ENCODE measurements at places on chromosomes 6 and 20.
A peak's percentile ranks its signal among the peaks of the same experiment; 100 is the strongest.

DNA sequence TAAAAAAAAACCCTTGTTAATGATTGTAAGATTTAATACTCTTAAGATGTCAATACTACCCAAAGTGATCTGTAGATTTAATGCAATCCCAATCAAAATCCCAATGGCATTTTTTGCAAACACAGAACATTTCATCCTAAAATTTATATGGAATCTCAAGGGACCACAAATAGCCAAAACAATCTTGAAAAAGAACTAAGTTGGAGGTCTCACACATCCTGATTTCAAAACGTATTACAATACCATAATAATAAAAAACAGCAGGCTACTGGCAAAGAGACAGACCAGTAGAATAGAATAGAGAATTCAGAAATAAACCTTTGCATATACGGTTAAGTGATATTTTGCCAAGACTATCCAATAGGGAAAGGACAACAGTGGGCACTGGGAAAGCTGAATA lies 331.9 kb upstream of the JARID2 start:
- no peak for DNase-seq

DNA sequence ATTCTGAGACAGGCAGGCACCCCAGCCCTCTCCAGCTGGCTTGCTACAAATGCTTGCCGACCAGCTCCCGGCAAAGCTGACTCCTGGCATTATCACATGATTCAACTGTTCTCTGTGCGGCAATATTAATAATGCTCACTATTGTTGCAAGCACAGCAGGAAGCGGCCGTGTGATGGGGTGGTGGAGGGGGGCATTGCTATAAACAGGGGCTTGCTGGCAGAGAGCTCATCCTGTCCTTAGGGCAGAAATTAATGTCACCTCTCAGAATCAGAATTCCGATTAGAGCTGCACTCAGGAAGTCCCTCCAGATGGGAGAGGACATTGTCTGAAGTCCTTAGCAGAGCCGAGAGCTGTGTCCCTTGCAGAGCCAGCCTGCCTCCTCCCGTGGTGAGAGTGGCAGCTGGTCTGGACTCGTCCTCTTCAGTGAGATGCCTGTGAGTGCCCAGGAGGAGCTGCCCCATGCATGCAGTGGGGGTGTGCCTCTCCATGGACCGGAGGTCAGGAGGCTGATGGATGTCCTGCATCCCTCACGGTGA lies 162.5 kb downstream of the CDH4 start:
- DNase-seq = no peak

GRCh38 chr20:22762576-22763256 lies 178.3 kb upstream of the FOXA2 start:
- DNase-seq = no peak

DNA sequence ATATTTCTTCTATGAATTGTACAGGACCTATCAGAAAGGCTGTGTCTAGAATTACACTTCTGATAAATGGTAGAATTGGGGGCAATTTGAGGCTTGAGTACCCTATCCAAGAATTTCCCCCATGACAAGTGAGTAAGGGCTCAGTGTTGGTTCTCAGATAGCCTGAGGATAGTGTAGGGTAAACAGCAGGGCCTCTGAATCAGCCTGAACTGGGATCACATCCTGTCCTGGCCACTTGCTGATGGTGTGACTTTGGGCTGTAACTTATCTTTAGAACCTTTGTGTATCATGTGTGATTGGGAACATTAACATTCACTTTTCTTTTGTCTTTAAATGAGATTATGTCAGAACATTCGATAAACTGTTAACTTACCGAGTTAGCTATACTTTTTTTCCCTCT lies 151.0 kb downstream of the CLIC5 start:
- DNase-seq = no peak

GRCh38 chr20:24501764-24502556 lies 32.5 kb downstream of the SYNDIG1 start:
- DNase-seq = peak; percentile 76

DNA sequence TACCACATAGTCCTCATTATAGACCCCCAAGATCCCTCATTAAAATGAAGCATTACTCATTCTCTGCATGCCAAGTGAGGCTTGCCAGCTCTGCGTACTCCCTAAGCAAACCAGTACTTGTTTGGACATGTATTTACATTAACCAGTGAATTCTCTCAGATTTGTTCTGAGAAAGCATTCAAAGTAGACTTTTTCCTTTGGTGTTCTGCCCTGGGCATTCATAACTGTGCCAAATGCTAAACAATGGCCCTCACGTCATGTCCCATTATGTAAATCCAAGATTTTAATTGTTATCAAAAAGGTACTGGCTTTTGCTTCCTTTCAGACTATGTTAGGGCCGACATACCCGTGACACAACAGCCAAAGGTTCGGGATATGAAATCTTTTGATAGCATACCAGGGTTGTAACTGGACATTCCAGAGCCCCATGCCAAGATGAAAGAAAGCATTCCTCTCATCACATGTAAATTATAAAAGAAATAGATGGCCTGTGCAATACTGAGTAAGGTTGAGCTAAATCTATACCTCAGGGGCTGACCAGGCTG lies 164.2 kb downstream of the ADAT2 start:
- no peak for DNase-seq

GRCh38 chr6:136282906-136283305 lies 6.7 kb downstream of the BCLAF1 start:
- no peak for DNase-seq

DNA sequence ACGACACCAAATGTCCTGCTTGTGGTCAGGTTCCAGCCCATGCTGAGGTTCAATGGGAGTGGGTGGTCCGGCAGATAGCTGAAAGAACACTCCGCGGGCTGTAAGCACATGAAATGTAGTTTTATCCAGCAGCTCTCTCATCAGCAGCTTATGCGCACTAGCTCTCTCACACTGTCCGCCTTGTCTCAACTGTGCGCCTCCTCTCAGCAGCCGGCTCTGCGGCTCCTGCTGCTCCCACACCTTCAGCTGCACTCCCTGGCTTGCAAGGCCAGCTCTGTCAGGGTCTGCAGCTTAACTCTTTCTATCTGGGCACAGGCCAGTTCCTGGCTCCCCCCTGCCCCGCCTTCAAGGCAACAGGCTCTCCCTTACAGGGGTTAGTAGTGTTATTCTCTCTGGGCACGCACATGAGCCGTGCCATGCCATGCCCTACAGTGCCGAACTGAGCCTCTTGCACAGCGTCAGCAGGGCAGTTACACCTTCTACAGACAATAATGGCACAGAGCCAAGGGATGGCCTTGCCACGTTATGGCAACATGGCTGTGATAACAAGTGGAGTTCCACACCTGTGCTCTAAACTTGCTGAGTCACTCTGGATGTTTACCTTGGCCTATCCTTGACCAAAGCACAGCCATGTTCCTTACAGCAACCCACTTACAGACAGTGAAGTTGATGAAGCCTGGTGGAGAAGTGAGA lies 84.0 kb upstream of the LRFN2 start:
- no peak for DNase-seq

DNA sequence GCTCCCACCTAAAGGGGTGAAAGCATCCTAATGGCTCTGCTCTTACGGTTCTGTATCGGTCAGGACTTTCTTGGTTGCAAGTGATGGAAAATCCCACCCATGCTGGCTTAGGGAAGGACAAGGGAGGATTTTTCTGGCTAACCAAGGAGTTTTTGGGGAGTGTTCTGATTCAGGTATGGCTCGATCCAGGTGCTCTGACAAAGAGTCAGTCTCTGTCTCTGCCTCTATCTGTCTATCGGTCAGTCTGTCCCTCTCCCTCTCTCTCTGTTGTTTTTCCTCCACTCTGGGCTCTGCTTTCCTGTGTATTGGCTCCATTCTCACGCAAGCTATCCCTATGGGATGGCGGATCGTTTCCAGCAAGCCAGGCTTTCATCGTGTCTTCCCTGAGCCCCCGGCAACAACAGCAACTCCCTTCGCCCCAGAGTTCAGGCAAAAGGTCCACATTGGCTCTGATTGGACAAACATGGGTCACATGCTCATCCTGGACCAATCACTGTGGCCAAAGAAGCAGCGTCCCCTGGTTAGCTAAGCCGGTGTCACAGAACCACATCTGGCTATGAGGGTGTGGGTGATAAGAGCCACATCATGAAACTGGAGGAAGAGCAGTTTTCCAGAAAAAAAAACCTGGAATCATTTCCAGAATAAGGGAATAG lies 160.3 kb downstream of the BMP7 start:
- DNase-seq = no peak

DNA sequence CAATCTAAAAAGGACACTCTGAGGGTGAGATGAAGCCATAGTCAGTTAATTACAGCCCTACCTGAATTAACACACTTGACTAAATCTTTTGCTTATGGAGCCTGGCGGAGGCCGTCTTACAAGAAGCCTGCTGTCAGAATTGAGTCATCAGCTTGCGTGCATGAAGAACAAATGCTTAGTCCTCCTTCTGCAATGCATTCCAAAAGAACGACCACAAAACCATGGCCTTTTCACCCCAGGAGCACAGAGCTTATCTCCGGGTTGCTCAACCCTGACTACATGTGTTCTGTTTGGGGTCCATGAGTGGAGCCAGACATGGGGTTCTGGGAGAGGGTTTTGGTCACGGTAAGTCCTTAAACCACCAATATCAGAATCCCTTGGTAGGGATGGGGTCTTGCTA lies 318.1 kb downstream of the CLIC5 start:
- peak; percentile 91 for DNase-seq

DNA sequence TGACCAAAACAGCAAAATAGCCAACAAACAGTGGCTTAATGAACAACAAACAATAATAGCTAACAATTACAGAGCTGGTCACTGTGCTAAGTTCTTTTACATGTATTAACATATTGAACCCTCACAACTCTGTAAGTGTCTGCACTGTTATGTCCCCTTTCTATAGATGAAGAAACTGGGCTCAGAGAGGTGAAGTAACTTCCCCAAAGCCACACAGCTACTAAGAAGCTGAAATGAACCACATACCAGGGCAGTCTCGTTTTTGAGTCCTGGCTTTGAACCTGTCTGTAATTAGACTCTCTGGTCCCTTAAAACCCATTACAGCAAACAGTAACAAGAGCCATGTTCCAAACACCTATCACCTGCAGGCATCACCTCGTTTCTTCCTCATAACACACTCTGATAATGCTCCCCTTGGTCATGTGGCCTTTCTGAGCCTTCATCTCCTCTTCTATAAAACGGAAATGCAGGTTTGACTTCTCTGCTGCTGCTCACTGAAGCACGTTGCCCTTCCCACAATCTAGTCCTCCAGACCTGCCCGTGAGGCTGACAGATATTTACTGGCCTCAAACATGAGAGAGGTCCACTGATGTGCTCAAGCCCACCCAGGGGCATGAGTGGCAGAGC lies 23.3 kb downstream of the KCNK15 start:
- no peak for DNase-seq

DNA sequence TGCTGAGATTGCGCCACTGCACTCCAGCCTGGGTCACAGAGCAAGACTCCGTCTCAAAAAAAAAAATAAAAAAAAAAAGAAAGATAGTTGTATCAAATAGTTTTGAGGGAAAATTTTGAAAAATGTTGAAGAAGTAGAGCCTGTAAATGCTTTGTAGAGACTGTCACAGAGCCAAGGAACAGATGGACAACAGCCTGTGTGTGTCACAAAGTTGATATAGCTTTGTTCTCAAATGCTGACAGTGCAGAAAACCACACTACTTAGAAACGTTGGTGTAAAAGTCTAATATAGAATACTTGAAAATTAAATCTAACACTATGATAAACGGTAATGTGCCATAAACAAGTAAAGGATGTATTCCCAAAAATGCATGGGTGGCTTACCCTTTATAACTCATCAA lies 25.4 kb downstream of the PTK7 start:
- DNase-seq = no peak

- DNase-seq = no peak
Observed at GRCh38 chr6:56002336-56002735, 126.9 kb upstream of the BMP5 start.

GRCh38 chr6:52929321-52930164 lies 20.0 kb upstream of the GSTA3 start:
- DNase-seq = peak; percentile 77

DNA sequence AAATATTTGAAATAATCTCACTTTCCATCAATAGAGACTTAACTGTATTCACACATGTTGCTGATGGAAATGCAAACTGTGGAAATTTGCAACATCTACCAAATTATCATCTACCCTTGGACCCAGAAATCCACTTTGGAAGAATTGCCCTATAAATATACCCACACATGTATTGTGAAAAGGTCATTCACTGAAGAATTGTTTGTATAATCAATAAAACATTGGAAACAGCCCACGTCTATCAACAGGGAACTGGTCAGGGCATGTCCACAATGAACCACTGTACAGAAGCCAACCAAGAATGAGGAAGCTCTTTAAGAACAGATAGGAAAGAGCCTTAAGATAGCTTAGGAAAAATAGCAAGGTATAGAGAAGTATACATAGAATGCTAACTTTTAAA lies 36.2 kb downstream of the PXDC1 start:
- no peak for DNase-seq

GRCh38 chr6:72824833-72825232 lies 203.0 kb downstream of the KCNQ5 start:
- DNase-seq = no peak

GRCh38 chr6:136338486-136338885 lies 48.8 kb upstream of the BCLAF1 start:
- DNase-seq = no peak

GRCh38 chr20:50328996-50329898 lies 138.6 kb downstream of the CEBPB start:
- DNase-seq = no peak

DNA sequence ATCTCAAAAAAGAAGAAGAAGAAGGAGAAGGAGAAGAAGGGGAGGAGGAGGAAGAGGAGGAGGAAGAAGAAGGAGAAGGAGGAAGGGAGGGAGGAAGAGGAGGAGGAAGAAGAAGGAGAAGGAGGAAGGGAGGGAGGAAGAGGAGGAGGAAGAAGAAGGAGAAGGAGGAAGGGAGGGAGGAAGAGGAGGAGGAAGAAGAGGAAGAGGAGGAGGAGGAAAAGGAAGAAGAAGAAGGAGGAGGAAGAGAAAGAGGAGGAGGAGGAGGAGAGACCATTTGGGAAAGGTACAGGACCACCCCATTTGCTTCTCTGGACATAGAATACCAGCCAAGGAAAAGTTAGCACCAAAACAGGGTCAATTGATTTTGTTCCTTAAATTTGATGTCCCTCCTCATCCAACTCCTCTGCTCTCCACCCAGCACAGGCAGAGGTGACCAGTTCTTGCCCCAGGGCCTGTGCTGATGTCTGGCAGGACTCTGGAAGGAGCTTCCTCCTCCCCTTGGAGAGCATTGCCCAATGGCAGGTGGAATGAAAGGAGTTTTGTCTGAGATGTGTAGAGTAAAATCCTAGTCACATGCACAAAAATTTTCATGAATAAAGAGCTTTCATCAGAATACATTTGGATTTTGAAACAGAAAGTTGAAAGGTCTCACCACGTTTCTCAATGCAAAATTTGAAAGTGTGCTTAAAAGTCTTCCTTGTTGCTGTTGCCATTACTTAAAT lies 182.9 kb downstream of the LY86 start:
- no peak for DNase-seq

DNA sequence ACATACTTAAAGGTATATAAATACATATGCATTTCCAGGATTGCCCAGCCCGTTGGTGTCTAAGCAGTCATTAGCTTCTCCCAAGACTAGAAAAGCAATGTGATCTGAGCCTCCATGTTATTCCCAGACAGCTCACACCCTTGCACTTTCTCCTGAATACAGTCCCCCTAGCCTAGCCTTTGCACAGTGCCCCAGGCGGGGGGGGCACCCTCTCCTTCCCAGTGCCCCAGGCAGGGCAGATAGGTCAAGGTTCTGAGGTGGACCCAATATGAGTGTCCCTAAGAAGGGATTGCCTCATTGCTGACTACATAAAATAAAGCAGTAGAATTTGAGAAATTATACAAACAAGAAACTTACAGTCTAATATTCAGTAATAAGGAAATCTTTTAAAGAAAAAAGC lies 15.4 kb upstream of the GNRH2 start:
- DNase-seq = no peak

GRCh38 chr20:25072226-25072811 lies 9.6 kb downstream of the VSX1 start:
- no peak for DNase-seq

- DNase-seq = peak; percentile 67
Observed at GRCh38 chr6:116511424-116512110, at the start of gene CALHM5. CALHM5 (plus strand) TSS chr6:116511639; CDS start chr6:116511697, 58 bp downstream.

All from fibroblast of skin of left biceps (primary cell).